D721Med (cell line): ENCODE measurements at places on chromosomes 12 and 14.

GRCh38 chr12:132170637-132171292 is 26.5 kb downstream of the NOC4L start:
- no peak for DNase-seq

GRCh38 chr14:81676879-81677278 is 143.2 kb upstream of the SEL1L start:
- DNase-seq, result no peak

- DNase-seq, result no peak
Measured at GRCh38 chr12:93990832-93991803, 157.3 kb upstream of the PLXNC1 start.

- DNase-seq, result no peak
Measured at GRCh38 chr14:38053666-38054065, 154.0 kb upstream of the SSTR1 start.

- DNase-seq, result no peak
Measured at GRCh38 chr12:81365284-81365683, 287.4 kb downstream of the ACSS3 start.

GRCh38 chr14:103806805-103807204 is 40.6 kb downstream of the PPP1R13B start:
- DNase-seq, result no peak

DNA sequence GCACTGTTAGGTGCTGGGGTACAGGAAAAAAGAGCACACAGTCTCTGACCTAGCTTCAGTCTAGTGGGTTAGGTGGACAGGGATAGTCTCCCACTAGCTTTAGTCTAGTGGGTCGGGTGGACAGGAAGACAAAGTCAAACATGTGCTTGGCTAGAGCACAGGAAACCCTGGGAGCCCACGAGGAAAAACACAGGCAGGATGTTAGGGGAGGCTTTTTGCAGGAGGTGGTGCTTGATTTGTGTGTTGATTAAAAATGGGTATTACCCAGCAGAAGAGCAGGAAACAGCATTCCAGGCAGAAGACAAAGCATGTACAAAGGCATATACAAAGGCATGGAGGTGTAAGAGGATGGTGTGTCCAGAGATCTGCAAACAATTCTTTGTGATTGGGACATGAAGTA is 23.3 kb downstream of the SLC38A2 start:
- DNase-seq, result no peak
